Stimulated activated CD4-positive, alpha-beta T cell treated with anti-CD3 and anti-CD28 coated beads, Interleukin-15, amount 100 ng/mL, for 48 hours (primary cell): ENCODE measurements at places on chromosomes 1 and 21.

- DNase-seq, result no peak
Observed at GRCh38 chr1:24294716-24295371, 24.3 kb upstream of the GRHL3 start.

DNA sequence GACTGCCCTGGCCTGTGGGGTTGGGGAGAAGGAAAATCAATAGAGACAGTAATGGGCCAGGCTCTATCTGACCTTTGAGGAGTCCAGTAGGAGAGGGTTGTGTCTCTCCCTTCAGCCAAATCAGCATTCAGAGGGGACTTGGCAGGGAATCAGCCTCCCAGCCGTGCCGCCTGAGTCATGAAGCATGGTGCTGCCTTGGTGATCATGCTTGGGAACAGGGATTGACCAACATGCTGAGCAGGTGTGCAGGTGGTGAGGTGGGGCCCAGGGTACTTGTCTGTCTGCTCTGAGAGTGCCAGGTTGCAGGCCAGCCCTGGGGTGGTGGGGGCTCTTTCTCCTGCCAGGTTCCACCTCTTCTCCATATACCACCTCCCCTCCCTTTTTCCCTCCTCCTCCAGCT, 58.9 kb upstream of the TLR5 start:
- DNase-seq, result no peak

DNA sequence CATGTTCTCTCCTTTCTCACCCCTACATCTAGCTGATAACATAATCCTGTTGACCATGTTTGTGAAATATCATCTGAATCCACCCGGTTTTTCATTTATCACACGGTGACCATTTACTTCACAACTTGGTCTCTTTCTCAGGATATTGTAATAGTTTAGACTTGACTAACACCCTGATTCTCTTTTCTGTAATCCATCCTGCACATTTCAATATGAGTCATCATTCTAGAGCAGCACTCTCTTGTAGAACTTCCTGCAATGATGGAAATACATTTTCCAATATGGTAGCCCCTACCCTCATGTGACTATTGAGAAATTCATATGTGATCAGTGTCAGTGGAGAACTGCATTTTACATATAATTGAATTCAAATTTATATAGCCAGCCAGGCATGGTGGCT, 2.3 kb upstream of the JAM2 start:
- no peak for DNase-seq

DNA sequence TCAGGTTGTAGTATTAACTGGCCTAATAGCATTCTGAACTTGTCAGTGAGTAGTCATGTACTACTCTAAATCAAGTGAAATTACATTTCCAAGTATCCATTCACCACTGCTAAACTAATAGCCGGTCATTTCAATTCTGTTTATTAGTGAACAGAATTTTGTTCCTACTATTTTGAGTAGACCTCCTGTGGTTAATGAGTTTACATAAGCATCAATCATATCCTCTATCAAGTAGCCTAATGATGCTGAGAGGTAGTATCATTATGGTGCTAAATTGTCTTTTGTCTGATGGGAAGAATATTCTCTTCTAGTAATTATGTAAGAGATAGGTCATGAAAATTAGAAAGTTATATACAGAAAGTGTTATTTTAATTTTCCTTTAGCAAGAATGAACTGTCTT, 602.8 kb downstream of the KCNT2 start:
- DNase-seq, result no peak

DNA sequence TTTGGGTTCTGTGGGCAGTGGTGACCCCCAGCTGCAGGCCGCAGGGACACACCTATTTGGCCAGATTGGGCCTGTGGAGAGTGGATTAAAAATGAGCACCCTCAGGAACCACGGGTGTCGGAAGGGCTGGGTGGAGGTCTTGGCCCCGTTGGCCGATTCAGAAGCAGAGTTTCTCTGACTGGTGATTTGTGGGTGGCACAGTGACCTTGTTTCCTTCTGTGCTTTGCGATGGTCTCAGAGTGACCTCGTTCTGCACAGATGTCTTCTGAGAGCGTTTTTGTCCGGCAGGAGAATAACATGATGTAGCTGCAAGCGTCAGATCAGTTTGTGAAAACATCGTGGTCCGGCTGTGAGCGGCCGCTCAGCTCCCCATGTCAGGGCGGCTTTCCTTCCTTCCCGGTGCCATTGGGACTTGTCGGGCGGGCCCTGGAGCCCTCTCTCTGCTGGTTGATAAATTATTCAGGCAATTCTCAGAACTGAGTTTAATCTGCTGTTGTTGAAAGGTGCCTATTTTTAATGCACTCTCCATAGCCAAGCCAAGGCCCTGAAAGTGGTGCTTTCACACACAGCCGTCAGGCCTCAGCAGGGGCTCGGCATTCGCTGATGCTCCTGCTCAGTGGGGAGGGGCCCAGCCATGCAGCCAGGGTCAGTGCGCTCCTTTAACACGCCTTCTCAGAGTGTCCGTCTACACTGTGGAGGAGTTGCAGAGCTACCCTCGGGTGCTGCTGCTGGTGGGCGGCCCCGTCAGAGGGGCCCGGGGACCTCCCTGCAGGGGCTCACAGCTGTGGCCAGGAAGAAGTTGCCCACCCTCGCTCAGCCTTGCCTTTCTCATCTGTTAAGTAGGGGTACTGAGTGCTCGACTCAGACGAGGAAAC, 26.8 kb downstream of the TRPM2 start:
- no peak for DNase-seq

GRCh38 chr21:17506951-17507350, 5.9 kb upstream of the CXADR start:
- DNase-seq, result no peak

GRCh38 chr1:100746542-100746932, 27.0 kb downstream of the VCAM1 start:
- no peak for DNase-seq

GRCh38 chr1:76501586-76502219, 365.6 kb upstream of the ST6GALNAC5 start:
- DNase-seq, result no peak

- DNase-seq, result no peak
Observed at GRCh38 chr1:41013024-41013423, 8.5 kb downstream of the SLFNL1 start.

DNA sequence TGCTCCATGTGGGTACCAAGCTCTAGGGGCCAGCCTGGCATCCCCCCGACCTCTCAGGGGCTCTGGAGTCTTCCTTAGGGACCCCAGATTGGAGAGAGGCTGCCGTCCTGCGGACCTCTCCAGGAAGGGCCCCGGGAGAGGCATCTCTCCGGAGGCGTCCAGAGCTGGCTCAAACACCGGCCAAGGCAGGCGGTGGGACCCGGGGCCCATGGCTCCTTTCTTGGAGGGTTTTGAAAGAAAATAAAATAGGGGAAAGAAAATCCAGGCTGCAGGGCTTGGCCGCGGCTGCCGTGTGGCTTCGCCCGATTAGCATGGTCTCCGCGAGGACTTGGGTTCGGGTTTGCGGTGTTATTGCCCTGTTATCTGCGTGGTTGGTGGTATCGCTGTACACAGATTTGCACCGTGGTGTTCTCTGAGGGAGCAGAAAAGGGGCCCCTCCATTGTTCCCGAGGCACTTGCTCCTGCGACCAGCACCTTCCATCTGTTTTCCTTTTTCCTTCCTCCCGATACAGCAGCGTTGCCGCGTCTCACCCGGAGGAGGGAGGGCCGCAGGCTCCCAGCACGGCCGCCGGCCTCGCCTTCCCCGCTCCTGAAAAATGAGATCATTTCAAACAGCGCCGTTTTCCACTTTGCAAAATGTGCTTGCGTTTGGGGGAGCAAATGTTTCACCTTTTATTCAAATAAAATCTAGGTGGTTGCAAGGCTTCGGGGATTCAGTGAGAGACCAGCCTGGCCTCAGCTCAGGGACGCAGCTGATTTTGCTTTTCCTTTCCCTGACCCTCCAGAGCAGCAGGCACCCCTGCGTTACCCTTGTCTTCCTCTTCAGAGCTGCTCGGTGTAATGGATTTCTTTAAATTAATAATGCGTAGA, 86.3 kb downstream of the PRDM16 start:
- DNase-seq, result no peak

GRCh38 chr1:111990878-111991718, 1.6 kb upstream of the KCND3 start:
- DNase-seq, result no peak

DNA sequence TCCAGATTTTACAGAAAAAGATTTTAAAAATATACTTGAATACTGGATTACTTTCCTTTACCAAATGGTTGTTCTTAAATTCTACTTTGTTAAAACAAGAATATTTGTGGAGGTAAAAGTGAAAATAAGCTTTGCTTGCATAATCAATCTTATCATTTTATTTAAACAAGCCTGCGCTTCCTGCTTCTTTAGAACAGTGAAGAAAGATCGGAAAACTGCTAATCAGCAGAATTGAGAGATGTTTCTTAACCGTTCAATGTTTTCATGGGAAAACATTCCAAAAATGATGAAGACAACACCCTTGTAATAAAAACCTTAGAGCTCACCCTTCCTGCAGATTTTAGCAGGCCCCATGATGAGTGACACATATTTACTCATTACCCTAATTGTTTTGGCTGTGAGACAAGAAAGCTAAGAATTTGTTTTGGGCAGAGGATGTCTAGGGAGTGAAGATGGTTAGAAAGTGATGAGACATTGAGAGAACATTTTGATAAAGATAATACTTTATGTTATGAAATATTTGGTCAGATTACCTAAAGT, 72.6 kb downstream of the TPR start:
- no peak for DNase-seq
